Stimulated activated CD4-positive, alpha-beta T cell treated with anti-CD3 and anti-CD28 coated beads, Interleukin-1b, Interleukin-23, amount 100 ng/mL, for 48 hours (primary cell): ENCODE measurements at places on chromosomes 5 and 9.

- DNase-seq: no peak
These were observed 85.2 kb downstream of the ATG10 start for GRCh38 chr5:82057051-82057450.

- no peak for DNase-seq
These were observed 32.1 kb downstream of the PROP1 start for GRCh38 chr5:177963966-177964365.

DNA sequence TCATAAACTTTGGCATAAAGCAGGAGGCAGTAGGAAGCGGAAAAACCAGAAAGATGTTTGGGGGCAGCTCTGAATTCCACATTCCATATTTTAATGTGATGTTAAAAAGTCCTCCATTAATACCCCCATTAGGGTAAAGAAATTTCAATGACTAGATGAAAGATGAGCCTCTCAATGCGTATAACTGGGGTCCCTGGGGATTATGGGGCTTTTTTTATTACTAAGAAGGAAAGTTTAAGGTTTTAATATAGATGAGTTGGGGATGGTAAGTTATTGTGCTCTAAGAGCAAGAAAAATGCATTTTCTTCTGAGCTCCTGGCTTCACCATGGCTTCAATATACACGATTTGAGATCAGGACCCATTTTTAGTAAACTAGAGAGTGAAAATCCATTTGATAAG lies 321.9 kb downstream of the CDK5RAP2 start:
- no peak for DNase-seq

DNA sequence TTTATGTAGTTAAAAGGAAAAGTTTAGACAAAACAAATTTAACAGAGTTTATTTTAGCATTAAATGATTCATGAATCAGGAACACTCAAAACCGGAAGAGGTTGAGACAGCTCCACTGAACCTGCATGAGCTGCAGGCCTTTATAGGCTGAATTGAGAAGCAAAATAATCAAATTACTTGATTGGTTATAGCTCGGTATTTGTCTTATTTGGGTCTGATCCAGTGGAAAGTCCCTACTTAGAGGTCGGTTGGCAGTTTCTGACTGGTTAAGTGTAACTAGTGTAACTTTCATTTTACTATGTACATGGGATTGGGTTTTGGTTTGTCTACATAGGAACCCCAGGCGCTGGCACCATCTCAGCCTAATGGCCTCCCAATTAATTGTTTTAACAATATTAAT lies 74.1 kb upstream of the PIK3R1 start:
- no peak for DNase-seq

GRCh38 chr5:35679357-35679756 lies 61.7 kb downstream of the SPEF2 start:
- no peak for DNase-seq

DNA sequence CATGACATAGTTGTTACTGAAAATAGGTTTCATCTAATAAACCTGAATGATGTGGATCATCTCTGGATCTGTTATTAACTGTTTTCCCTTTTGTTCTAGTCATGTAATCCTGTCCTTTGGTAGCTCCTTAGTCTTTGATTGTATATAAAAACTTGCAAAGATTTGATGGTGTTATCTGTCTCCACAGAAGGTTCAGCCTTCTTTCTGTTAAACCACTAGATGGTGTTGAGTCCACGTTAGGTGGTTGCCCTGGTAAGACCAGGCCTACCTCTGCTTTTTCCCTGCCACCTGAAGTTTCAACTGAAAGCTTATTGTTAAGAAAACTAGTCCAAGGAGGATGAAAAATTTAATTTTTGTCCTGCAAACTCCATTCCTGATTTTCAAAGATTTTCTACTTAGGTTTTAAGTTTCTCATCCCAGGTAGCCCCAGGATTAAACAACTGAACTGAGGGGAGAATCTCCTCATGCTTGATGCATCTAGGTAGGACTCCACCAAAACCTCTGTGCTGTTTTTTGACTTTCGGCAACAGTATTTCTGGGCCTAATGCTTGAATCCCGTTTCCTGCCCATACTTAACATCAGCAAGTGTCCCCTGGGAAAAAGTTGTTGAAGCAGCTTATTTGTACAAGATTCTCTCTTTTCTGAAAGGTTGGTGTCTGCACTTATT lies 68.5 kb downstream of the RICTOR start:
- no peak for DNase-seq

- no peak for DNase-seq
These were observed 37.3 kb upstream of the ADRA1B start for GRCh38 chr5:159878988-159879471.

DNA sequence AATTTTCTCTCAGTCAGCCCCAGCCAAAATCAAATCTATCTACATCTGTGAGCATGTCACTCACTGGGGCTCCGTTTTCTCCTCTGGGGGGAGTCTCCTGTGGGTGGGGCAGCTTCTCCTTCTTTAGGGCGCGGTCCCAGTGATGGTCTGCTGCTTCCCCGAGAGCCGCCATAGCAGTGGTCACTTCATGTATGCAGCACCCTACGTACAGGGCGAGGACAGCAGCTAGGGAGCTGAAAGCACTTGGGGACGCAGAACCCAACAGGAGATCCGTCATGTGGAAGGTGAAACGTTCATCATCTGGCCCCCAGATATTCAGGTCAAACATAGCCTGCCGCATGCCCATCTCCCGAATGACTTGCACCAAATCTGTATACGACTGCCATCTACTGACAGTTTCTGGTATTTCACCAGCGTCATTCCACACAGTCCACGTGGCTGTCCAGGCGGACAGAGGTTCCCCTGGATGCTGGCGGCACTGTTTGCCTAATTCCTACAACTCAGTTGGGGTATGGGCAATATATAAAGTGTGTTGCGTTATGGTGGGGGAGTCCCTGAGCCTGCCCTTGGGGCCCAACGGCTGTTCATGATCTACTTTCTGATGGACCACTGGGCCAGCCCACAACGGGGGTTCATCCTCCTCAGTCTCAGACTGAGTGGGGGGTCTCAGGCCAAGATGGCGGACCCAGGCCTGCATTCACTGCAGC lies 795.0 kb downstream of the EFNA5 start:
- DNase-seq: no peak

- DNase-seq: no peak
These were observed 3.4 kb downstream of the ST8SIA4 start for GRCh38 chr5:100899675-100900074.

DNA sequence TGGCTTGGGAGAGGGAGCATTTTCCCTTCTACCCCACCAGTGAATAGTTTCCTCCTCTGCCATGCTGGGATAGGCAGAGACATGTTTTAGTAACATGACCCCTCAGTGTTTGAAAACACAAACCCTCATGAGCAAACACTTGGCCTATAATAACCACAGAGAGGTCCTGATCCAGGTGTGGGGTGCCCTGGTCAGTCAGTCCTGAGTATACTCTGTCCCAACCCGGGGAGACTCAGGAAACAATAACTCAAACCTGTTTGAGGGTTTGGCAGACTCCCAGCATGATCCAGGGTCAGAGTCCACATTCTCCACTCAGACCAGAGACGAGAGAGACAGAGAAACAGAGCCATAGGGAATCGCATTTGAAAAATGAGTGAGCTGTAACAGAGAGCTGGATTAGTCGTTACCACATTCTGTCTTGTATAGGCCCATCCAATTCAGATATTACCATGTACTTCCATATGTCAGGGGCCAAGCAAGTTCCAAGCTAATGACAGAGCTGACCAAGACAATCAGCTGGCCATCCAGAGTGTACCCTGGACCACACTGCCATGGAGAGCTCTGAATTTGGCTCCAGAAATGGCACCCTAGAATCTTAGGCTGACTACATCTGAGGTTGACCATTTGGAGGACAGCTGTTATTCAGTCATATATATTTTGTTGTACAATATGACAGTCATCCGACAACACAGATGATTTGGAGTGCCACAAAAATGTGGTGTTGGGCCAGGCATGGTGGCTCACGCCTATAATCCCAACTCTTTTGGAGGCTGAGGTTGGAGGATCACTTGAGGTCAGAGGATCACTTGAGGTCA lies 4.2 kb upstream of the CA9 start:
- DNase-seq: no peak
